ENCODE measurements at places on chromosomes 5 and 9.

DNA sequence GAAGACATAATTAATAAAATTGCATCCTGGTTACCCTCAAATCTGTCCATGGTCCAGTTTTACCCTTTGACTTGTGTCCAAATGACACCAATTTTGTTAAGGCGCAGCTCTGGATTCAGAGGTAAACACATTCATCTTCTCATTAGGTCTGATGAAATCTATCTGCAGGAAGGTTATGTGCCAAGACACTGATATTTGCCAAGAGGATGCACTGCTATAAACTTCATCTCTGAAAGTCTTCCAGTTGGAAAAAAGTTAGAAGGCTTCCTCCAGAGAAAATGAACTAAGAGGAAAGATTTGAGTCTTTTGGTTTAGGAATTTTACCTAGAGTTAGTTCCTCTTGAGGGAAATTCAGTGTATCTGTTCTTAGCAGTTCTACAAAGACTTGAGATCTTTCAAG lies 717.8 kb downstream of the DTWD2 start:
- no peak for DNase-seq

DNA sequence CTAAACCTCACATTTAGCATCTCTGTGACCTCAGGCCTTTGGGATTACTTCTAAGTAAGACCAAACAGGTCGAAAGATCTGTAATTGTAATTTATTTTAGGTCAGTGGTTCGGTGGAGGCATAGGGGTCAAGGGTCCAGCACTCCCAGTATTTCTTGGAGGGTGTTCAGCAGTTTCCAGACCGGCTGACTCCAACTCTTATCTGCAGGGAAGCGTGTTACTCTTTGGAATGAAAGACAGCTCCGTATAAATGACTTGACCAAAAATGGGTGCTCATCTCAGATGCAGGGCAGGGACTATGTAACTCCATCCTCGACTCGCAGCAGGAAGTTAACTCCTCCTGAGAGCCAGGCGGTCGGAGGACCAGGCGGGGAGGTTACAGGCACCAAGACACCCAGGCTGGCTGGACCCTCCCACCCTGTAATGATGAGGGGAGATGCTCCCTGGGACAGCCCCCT lies 620 bp upstream of the VPS13A start:
- no peak for DNase-seq

DNA sequence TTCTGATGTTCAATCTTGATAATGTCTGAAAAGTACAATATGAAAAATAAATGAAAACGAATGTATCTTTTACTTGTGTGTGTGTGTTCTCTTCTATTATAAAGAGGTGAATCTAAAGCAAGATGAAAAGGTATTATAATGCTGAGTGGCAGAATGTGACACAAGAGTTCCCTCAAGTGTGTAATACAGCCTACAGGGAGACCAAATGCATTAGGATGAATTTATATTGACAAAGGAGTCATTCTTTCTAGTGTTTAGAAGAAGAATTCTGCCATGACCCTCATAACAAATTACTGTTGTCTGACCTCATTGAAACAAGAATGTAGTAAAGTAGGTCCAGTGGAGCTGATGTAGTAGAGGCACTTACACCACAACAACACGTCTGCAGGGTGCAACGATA lies 1119.0 kb upstream of the CDH10 start:
- no peak for DNase-seq

- DNase-seq, result no peak
Observed at GRCh38 chr9:121192959-121193640, 8.6 kb downstream of the RAB14 start.

DNA sequence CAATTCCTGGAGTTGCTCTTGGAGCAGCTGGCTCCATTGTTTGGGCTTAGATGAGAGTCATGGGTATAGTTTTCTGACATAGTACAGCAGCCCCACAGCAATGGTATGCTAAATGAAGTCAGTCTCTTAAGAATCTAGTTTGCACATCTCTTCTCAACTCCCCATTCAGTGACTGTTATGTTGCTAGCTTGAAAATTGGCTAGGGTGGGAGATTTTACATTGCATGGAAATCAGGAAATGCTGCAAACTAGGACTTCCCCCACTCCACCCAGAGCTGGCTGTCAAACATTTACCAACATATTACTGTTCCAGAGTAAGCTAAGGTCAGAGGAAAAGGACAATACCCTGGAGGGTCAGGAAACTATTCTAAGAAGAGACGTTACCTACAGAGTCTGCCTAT lies 17.6 kb upstream of the FCHO2 start:
- no peak for DNase-seq

GRCh38 chr5:114243972-114244317 lies 117.9 kb upstream of the KCNN2 start:
- DNase-seq, result no peak

DNA sequence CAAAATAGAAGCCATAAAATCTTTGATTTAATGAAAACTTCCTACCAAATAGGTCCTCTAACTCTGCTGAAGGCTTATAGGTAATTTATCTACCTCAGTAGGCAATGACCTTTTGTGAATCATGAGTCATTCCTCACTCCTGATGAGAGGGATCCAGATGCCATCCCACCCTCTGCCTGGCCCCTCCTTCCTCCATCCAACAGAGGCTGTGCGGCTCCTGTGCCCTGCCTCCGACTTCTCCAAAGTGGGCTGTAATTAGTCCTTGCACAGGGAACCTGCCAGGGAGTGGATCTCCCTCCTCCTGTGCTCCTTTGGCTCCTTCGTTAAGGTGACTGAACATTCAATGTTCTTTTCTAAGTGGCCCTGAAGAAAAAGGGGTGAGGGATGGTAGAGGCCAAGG lies 213.9 kb upstream of the TBCA start:
- DNase-seq, result no peak

- DNase-seq, result no peak
Observed at GRCh38 chr9:12958279-12958678, 183.5 kb downstream of the LURAP1L start.

DNA sequence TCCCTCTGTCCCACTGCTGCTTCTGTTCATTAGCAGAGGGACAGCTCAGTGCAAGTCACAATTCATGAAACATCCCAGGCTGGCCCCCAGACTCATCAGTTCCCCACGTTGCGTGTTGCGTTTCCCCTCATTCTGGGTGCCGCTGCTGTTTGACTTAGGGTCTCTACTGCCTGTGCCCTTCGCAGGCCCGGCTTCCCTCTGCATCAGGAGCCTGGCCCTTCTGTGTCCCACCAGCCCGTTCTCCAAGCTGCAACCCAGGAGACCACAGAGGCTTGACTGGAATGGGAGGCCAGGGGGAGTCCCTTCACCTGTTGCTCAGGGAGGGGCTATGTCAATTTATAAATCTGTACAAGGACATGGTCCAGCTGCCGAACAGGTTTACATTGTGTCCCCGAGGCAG lies 53.9 kb upstream of the SUSD3 start:
- no peak for DNase-seq

DNA sequence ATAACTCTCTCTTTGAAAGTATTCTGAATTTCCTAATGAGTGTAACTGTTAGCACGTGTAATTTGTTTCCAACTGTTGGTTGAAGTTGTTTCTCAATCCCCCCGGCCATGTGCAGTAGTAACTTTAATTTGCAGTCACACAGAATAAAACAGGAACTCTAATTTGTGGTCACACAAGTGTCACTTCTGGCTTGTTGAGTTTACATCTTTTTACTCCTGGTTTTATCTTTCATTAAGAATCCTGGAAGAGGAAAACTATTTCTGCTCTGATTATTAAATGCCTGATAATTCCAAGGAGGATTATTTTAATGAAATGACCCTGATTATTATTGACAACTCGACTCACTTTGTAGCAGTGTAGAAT lies 1.2 kb downstream of the SCAMP1 start:
- no peak for DNase-seq

DNA sequence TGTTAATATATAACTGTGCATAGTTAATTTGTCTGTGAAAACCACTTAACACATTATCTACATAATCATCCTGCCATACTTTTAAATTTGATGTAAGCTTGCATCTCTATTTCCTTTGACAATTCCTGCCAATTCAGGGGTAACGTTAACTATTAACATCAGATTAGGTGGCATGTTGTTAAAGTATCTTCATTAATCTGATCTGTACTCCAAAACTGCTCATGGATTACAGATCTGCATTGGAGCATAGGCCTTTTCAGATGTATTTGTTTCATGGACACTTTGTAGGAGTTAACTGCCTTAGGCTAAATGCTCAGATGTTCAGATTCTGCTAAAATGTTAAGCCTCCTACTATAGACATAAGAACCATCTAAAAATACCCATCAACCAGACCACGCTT lies 3.1 kb downstream of the RPS6 start:
- no peak for DNase-seq

GRCh38 chr9:68631811-68632210 lies 73.2 kb upstream of the PIP5K1B start:
- DNase-seq, result no peak

Data from stimulated activated CD4-positive, alpha-beta T cell treated with anti-CD3 and anti-CD28 coated beads, Interleukin-1b, Interleukin-23, amount 100 ng/mL, for 48 hours (primary cell).